ENCODE measurements at places on chromosomes 4 and X.

DNA sequence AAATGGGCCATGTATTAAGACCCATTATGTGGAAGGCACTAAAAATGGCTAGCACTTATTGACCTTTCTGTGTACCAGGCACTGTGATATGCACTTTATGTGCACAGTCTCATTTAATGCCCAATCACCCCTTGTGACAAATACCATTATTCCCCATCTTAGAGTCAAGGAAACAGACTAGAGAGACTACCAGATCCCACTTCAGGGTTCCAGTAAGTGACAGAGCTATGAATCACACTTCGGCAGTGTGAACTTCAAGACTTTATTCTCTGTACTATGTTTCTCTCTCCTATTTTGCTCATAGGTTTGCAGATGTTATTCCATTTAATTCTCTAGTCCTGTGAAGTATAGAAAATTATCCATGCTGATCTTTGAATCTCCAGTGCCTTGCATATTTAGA is 107.0 kb downstream of the NFKB1 start:
- no peak for DNase-seq

GRCh38 chr4:182869697-182870096 is 47.5 kb downstream of the DCTD start:
- DNase-seq, result no peak

DNA sequence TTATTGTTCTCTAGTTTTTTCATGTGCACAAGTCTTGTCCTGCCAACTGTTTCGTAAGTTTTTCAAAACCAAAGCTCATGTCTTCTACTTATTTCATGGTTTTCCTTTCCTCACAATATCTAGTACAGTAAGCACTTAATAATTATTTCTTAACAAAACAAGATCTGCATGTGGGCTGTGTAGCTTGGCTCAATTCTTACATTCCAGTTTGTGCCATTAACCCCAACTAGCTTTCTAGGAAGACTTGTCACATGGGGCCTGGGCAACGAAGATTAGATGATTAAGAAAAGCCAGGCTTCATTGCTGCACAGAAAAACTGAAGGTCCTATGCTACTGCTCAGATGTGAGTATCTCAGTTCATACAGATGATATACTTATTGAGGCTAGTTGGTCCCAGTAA is 155.3 kb upstream of the TEX13A start:
- DNase-seq, result no peak

DNA sequence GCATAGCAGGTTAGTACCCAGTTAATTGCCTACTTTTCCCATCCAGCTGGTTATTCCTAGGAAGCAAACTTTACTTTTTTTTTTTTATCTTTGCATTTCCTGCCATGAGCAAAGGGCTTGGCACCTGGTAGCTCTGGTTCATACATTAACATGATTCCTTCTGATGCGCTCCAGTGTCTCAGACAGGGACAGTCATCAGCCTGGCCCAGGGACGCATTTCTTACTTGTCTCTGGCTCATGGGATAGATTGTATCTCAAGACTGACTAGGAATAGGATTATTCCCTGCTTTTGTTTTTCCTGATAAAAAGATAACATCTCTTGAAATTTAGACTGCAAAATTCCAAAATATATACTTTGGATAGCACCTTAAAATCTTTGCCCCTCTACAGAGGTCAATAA is 571.5 kb upstream of the TENM3 start:
- no peak for DNase-seq
